ENCODE measurements at places on chromosomes 6 and 20.

DNA sequence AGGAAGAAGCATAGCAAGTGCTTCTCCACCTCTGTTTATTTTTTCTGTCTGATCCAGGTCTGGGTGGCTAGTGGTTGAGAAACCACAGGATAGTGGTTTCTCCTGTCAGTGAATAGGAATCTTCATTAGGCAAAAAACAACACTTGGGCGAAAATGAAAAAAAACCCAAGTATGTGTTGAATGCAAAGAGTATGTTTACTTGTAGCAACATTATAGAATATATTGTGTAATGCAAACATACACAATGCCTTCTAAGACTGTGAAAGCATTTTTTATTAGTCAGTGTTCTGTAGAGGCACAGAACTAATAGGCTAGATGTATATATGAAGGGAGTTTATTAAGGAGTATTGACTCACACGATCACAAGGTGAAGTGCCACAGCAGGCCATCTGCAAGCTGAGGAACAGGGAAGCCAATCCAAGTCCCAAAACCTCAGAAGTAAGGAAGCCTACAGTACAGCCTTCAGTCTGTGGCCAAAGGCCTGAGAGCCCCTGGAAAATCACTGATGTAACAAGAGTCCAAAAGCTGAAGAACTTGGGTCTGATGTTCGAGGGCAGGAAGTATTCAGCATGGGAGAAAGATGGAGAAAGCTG, 111.1 kb downstream of the UST start:
- DNase-seq, result no peak

DNA sequence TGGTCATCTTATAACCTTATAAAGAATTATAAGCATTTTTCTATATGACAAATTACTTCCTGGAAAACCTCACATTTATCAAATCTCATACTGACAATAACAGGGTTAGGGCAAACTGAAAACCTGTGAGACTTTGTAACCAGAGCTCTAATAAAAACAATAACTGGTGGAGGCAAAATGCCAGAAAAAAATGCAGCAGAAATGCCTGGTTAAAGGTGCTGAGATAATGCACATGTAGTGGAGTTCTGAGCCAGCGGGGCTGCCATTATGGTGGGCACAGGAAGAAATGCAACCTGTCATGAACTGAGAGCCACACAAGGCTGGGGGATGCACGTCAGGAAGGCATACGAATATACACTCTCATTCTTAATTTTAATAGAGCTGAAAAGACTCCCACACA, 53.0 kb downstream of the NCOA6 start:
- DNase-seq, result no peak

- no peak for DNase-seq
Measured at GRCh38 chr6:169846286-169847056, 95.0 kb downstream of the ERMARD start.

- no peak for DNase-seq
Measured at GRCh38 chr6:23910420-23910819, 215.6 kb upstream of the NRSN1 start.

DNA sequence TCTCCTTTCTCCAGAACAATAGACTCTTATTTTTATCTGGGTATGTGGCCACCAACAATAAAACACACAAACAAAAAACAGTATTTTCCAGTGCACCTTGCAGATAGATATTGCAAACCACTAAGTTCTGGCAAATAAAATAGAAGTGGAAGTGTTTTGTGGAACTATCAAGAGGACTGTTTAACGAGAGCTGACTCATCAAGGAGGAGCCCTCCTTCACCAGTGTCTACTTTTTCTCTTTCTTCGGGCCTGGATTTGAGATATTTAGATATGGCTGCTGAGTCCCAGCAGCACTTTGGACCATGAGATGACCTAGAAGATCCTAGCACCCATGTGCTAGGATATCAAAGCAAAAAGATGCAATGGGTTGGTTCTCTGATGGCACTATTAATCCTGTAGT, 154.7 kb downstream of the AIG1 start:
- no peak for DNase-seq

DNA sequence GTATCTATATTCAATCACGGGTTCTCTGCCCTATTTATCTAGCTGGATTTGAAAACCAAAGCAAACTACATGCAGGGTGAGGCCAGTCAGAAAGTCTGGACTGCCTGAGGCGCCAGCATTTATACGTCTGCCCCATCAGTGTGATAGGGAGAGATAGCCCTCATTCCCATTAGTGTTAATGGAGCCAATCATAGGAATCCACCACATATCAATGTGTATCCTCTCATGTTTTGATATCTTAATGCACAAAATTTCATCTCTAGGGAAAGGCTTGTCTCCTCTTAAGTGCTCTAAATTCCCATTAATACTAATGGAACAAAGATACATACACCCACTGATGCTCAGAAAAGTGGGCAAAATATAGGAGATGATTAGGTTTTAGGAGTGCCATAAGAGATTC, 376.2 kb downstream of the BTBD3 start:
- DNase-seq, result no peak

DNA sequence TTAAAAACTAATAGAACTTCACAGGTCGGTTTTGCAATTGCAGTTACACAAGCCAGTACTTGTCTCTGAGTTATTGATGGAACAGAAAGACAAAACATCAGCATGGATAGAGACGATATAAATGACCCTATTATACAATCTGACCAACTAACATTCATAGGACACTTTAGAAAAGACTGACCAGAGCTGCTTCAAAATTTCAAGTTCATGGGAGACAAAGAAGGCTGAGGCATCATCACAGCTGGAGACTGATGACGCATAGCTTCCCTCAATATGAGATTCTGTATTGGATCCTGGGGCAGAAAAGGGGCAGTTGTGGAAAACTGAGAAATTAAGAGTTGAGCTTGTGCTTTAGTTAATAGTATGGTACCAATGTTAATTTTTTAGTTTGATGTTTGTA, 174.0 kb downstream of the THBS2 start:
- DNase-seq, result no peak

- DNase-seq, result no peak
Measured at GRCh38 chr6:89500611-89501010, 67.7 kb downstream of the ANKRD6 start.

- DNase-seq, result no peak
Measured at GRCh38 chr6:97626671-97627441, 343.8 kb upstream of the MMS22L start.

- no peak for DNase-seq
Measured at GRCh38 chr6:122754191-122754731, 25.3 kb upstream of the FABP7 start.

- DNase-seq, result no peak
Measured at GRCh38 chr6:23478312-23478711, 647.7 kb upstream of the NRSN1 start.

DNA sequence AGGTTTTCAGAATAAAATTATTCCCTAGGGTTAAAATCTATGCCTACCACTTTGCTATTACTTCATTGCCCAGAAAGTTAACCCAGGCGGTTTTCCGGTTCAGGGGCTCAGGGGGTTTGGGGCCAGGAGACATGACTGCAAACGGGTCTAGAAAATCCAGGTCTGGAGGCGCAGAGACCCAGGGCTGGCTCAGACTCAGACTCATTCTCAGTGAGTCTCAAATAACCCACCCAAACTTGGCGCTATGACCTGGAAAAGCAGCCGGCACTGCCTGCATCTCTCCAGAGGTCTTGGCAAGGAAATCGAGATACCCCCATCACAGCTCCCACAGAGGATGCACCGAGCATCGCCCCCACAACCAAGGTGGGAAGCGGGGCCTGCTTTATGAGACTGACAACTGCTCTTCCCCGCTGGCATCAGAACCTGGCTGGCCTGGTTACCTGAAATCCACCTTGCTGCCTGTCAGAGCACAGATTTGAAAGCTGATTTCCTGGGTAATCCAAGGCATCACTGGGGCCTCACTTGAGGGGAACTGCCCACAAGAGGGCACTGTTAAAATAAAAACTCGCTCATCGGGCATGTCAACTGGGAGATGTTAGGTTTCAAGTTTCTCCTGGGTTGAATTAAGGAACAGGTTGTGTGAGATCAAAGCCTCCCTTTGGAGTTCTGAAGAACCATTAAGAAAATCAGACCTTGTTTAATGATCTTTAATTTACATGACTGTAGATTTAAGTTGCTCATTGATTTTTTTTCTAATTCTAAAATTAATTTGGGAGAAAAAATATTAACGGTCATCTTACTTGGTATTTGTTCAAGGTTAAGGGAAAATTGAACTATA, 55.1 kb downstream of the KIF16B start:
- peak; percentile 21 for DNase-seq

Measured in NCI-H1092 (cell line).